Stomach (tissue), 19 donors: ENCODE measurements at places on chromosomes 6 and 20. TPM values are rescaled to one million over a fixed set of nuclear protein-coding genes. Genes with fewer than 3 reads are reported as not detected.

DNA sequence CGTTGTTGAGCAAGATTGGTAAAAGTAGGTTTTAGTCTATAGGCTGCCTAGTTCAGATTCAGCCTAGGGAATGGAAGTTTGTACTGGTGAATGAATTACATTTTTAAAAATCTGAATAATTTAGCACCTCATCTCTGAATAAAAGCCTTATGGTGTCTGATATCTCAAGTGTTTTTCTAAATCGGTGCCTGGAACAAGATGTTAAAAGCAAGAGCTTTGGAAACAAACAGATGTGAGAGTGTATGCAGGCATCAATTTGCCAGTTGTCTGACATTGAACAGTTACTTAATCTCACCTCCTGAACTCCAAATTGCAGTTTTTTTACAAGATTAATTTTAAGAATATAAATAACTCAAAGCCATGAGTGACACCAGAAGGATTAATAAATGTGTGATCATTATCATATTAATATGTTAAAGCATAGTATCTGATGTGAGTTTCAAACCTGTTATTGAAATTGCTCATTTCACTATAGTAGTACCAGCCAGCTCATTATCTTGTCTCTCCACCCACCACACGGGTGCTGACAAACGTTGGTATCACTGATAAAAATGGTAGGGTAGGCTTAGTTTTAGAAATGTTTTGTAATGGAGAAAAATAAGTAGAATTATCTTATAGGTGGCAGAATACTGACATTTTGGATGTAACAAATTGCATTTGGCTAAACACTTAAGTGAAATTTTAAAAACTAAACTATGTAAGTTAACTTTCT, 157.3 kb downstream of the FAM83B start:
- H3K4me3 ChIP-seq = no peak overlapping the region
- H3K4me1 ChIP-seq = no peaks in the 10 kb centered on the region
- DNase-seq = no peak

- H3K27ac ChIP-seq = no peak overlapping the region
- no peaks in the 10 kb centered on the region for H3K36me3 ChIP-seq
- DNase-seq = no peak
- no peaks in the 10 kb centered on the region for H3K27me3 ChIP-seq
- no peak overlapping the region for H3K4me3 ChIP-seq
- no peaks in the 10 kb centered on the region for H3K4me1 ChIP-seq
These were observed 170.1 kb upstream of the PHACTR1 start for GRCh38 chr6:12546410-12547002.

DNA sequence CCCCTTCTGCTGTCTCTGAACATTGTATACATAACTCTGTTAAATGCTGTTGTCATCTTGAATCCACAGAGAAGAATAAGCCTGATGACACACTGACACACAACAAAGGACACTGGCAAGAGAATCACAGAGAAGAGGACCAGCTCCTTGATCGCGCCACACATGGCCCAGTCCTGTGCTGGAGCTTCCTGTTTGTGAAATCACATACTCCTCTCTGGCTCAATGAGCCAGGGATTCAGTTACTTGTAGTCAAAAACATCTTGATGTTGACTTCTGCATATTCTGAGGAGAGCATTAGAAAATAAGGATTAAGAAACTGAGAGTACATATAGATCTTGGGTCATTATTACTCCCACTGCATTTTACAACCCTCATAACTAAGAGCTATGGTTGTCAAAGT, 100.1 kb downstream of the EPB41L2 start:
- no peak overlapping the region for H3K27ac ChIP-seq
- H3K27me3 ChIP-seq = no peaks in the 10 kb centered on the region
- no peaks in the 10 kb centered on the region for H3K36me3 ChIP-seq
- no peaks in the 10 kb centered on the region for H3K4me1 ChIP-seq
- H3K4me3 ChIP-seq = no peak overlapping the region

ARMC12 gene
- total RNA-seq = not detected

DNA sequence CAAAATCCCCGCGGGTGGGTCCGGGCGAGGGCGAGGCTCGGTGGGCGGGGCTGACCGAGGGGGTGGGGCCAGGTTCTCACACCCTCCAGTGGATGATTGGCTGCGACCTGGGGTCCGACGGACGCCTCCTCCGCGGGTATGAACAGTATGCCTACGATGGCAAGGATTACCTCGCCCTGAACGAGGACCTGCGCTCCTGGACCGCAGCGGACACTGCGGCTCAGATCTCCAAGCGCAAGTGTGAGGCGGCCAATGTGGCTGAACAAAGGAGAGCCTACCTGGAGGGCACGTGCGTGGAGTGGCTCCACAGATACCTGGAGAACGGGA, 809 bp downstream of the HLA-G start:
- peaks cover 11% of the 10 kb centered on the region for H3K4me1 ChIP-seq
- H3K27me3 ChIP-seq = peaks cover 6% of the 10 kb centered on the region
- DNase-seq = no peak
- H3K27ac ChIP-seq = no peak overlapping the region

- H3K27me3 ChIP-seq = no peaks in the 10 kb centered on the region
- H3K4me1 ChIP-seq = peaks cover 29% of the 10 kb centered on the region
These were observed 3.0 kb downstream of the THBS2 start for GRCh38 chr6:169250660-169251059.

TNNC2 gene
- 4.9 TPM for total RNA-seq

DNA sequence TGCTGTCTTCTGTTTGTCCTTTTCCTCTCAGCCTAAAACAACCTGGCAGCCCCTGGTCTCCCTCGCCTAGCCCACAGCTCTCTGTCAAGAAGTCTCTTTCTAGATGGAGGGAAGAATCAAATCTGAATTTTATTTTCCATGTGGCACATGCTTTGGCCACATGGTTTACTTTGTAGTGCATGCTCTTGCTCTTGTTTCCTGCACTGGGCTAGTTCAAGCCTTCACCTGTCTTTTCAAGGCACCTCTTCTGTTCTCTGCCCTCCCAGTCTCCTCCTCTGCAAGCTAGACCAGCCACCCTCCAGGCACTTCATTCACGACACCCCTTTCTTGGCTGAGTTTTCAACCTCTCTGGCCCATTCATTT, 7.6 kb downstream of the PPP1R14C start:
- no peaks in the 10 kb centered on the region for H3K36me3 ChIP-seq
- no peak for DNase-seq
- H3K4me3 ChIP-seq = no peak overlapping the region
- H3K27ac ChIP-seq = no peak overlapping the region
- H3K4me1 ChIP-seq = peaks cover 7% of the 10 kb centered on the region
- H3K27me3 ChIP-seq = no peaks in the 10 kb centered on the region

DNA sequence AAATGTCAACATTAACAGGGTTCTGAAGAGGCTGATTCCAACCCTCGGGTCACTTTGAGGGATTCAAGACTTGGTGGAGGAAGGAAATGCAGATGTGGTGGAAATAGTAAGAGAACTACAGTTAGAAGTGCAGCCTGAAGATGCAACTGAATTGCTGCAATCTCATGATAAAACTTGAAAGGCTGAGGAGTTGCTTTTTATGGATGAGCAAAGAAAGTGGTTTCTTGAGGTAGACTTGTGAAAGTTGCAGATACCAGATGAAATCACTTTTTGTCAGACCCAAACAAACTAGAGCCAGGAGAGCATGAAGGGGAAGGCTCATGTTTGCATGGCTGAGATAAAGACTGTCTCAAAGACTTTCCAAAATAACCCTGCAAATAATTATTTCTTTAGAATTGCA, 16.2 kb downstream of the ANKRD6 start:
- H3K4me1 ChIP-seq = no peaks in the 10 kb centered on the region
- H3K4me3 ChIP-seq = no peak overlapping the region
- no peaks in the 10 kb centered on the region for H3K27me3 ChIP-seq
